Regular cardiac myocyte (primary cell): ENCODE measurements at places on chromosomes 6 and 20. TPM values are rescaled to one million over a fixed set of nuclear protein-coding genes. Genes with fewer than 3 reads are reported as not detected.

GINS1 gene
- total RNA-seq: 3.1 and 29.3 TPM in 2 replicates

WFDC2 gene
- not detected in 2 replicates for total RNA-seq

RSPO4 gene
- not detected in 2 replicates for total RNA-seq

ESF1 gene
- 14.9 and 23.2 TPM in 2 replicates for total RNA-seq

ZNF334 gene
- total RNA-seq: 2.5 and 3.1 TPM in 2 replicates

PAK5 gene
- total RNA-seq: not detected in 2 replicates

ZKSCAN4 gene
- total RNA-seq: 4.8 and 6.2 TPM in 2 replicates

SPTLC3 gene
- 3.1 and 5.9 TPM in 2 replicates for total RNA-seq

WDR46 gene
- 106 and 132 TPM in 2 replicates for total RNA-seq

SLPI gene
- 0.58 TPM in 1 of 2 replicates, not detected in the other for total RNA-seq

GSTA1 gene
- total RNA-seq: not detected in 2 replicates

AKAP12 gene
- 185 and 198 TPM in 2 replicates for total RNA-seq

GPLD1 gene
- total RNA-seq: 0.28 and 0.38 TPM in 2 replicates

DNMT3B gene
- total RNA-seq: 2.0 and 2.1 TPM in 2 replicates

ADTRP gene
- total RNA-seq: 1.1 and 1.5 TPM in 2 replicates

GSTA2 gene
- not detected in 2 replicates for total RNA-seq

SLC32A1 gene
- under 0.01 TPM in 1 of 2 replicates, not detected in the other for total RNA-seq

TMEM151B gene
- total RNA-seq: not detected in 2 replicates

SNHG17 gene
- 8.2 and 11.3 TPM in 2 replicates for total RNA-seq

FRMD1 gene
- total RNA-seq: not detected in 2 replicates

CST2 gene
- total RNA-seq: 6.9 and 38.1 TPM in 2 replicates

SLC17A9 gene
- 7.9 and 21.9 TPM in 2 replicates for total RNA-seq

LCA5 gene
- total RNA-seq: 4.4 and 7.9 TPM in 2 replicates

TCP11 gene
- 0.19 and 0.56 TPM in 2 replicates for total RNA-seq

TUBB1 gene
- not detected in 2 replicates for total RNA-seq

FAM217A gene
- total RNA-seq: not detected in 2 replicates
